ENCODE measurements at places on chromosomes 6 and 20. TPM values are rescaled to one million over a fixed set of nuclear protein-coding genes. Genes with fewer than 3 reads are reported as not detected.
A peak's percentile ranks its signal among the peaks of the same experiment; 100 is the strongest.

DNA sequence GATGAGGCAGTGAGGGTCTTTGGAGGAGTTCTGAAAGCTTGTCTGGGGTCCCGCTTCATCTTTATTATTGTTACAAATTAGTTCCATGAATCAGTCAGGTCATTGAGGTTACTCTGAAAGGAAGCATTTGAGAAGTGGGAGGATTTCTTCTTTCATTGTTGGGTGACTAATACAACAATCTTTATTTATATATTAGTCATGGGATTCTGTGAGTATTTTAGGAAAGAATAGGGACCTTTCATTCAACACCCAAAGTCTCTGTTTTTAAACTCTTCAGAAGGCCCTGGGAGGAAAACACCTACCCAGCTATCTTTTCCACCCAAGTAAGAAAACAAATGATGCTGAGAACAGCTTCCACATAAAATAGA, 98.3 kb downstream of the SOD2 start:
- H3K4me3 ChIP-seq, result no peak overlapping the region
- no peaks in the 10 kb centered on the region for H3K4me1 ChIP-seq
- H3K27ac ChIP-seq, result no peak overlapping the region
- DNase-seq, result no peak
- H3K36me3 ChIP-seq, result no peaks in the 10 kb centered on the region

GRCh38 chr20:15185322-15185721, 847.9 kb upstream of the FLRT3 start:
- H3K27ac ChIP-seq, result no peak overlapping the region
- H3K4me3 ChIP-seq, result no peak overlapping the region
- DNase-seq, result no peak

DNA sequence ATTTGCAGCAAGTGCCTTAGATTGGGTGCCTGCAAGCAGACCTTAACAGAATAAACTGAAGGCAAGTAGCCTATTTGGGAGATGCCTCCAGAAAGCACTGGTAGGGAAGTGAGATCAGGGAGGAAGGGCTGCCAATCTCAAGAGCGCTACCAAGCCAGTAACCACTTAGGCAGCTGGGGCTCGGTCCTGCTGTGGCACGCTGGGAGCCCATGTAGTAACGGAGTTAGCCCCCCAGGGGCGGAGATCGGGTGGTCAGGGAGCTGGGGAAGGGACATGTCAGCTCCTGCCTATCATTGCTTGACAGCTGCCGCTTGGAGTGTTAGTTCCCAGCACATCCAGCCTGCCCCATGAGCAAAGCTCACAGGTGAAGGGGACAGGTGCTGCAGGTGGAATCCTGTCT, 127.0 kb downstream of the CEBPB start:
- H3K4me3 ChIP-seq, result no peak overlapping the region
- peaks cover 27% of the 10 kb centered on the region for H3K4me1 ChIP-seq
- H3K27me3 ChIP-seq, result no peaks in the 10 kb centered on the region
- no peak for DNase-seq
- H3K27ac ChIP-seq, result peak overlapping the region; percentile 3

GRCh38 chr20:57076951-57077350, 189.5 kb downstream of the BMP7 start:
- peaks cover 42% of the 10 kb centered on the region for H3K27me3 ChIP-seq
- H3K4me1 ChIP-seq, result no peaks in the 10 kb centered on the region
- H3K4me3 ChIP-seq, result no peak overlapping the region
- DNase-seq, result no peak
- no peak overlapping the region for H3K27ac ChIP-seq

DNA sequence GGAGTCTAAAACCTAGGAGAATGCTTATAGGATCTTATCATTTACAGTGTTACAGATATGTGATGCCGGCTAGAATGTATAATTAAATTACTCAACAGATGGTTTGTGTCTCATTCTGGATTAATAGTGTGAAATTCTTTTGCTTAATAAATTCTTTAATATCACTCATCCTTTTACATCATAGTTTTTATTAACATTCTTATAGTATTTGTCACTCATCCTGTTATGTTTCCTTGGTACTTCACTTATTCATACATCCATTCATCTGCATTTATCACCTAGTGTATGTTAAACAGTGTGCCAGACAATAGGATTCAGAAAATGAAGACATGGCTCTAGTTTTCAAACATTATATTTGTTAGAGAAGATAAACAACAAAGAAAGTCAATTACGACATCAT, 468.7 kb downstream of the FRK start:
- H3K27ac ChIP-seq, result no peak overlapping the region
- no peak overlapping the region for H3K4me3 ChIP-seq
- no peaks in the 10 kb centered on the region for H3K27me3 ChIP-seq
- DNase-seq, result no peak

FUT9 gene
- not detected for total RNA-seq

STMND1 gene
- 2.5 TPM for total RNA-seq

DNMT3B gene
- total RNA-seq, result 0.86 TPM

All from left lung (tissue), 14 donors.